Activated naive CD4-positive, alpha-beta T cell treated with anti-CD3 and anti-CD28 coated beads, Interleukin-2, amount 50 U/mL, for 72 hours (primary cell): ENCODE measurements at places on chromosomes 16 and 17.

GRCh38 chr16:19710191-19710908 is 7.7 kb downstream of the KNOP1 start:
- DNase-seq: no peak

- peak; percentile 25 for DNase-seq
Observed at GRCh38 chr17:41692722-41693521, 4.2 kb downstream of the EIF1 start.

DNA sequence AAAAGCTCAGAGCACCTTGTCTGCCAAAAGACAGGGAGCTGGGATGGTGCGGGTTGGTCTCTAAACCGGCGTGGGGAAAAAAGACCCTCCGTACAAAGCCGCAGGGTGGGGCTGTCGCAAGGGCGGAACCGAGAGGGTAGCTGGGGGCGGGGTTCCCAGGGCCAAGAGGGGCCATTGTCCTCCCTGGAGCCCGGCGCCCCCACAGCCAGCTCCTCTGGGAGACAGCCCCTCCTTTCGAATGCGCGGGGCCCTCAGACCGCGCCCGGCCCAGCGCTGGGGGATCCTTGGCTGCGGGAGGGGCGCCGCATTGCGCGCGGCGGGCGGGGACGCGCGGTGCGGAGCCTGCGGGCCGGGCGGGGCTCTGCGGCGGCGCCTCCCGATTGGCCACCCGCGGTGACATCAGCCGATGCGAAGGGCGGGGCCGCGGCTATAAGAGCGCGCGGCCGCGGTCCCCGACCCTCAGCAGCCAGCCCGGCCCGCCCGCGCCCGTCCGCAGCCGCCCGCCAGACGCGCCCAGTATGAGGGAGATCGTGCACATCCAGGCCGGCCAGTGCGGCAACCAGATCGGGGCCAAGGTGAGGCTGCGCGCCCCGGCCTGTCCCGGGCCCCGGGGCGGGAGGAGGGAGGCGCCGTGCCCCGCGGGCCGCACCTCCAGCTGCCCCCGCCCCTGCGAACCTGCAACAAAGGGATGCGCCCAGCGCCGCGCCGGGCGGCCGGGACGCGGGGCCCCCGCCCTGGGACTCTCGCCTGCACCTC is at the start of gene TUBB3:
TUBB3 (plus strand) TSS at position 459 of the 756 bp plus-strand sequence; CDS start at position 519, 60 bp downstream.
- DNase-seq: peak; percentile 71

- no peak for DNase-seq
Observed at GRCh38 chr17:5464717-5465507, 3.9 kb downstream of the DHX33 start.

GRCh38 chr16:16857603-16858283 is 478.8 kb downstream of the NPIPA7 start:
- no peak for DNase-seq

DNA sequence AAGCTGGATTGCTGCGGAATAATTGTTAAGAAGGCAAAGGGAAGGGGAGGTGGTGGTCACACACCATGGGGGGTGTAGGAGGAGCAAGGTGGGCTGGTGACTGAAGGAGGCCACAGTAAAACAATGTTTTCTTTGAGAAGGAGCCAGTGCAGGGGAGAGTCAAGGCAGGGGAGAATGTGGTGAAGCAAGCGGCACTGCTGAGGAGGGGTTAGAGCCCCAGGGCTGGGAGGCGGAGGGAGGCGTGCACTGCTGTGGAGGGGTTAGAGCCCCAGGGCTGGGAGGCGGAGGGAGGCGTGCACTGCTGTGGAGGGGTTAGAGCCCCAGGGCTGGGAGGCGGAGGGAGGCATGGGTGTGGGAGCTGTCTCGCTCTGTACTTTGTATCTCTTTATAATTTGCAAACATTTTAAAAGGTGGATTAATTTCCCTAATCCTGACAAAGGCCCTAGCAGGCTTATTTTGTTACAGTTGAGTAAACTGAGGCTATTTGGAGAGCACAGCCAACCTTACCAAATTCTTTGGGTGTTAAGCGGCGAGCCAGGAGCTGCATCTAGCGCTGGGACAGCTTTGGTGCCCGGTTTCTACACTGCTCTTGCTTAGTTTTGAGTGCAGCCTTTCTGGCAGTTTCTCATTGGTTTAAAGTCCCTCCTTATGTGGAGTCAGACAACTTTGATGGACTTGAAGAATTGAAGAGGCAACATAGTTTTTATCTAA is 20.9 kb downstream of the RPTOR start:
- no peak for DNase-seq

DNA sequence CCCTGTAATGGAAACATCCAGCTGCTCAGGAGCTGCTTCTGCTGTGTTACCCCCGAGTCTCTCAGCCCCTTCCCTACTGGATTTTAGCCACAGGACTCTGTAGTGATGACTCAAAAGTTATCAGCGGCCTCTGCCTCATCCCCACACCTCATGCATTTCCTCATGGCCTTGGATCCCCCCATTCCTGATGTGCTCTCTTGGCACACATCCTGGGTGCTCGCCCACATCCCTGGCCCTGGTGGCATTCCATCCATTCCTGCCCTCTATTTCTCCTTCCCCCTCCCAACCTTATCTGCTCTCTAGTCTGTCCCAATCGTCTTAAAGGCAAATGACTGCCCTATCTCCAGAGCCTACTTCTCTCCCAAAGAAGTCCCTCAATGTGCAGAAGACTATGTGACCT is 24.6 kb downstream of the MARF1 start:
- no peak for DNase-seq

DNA sequence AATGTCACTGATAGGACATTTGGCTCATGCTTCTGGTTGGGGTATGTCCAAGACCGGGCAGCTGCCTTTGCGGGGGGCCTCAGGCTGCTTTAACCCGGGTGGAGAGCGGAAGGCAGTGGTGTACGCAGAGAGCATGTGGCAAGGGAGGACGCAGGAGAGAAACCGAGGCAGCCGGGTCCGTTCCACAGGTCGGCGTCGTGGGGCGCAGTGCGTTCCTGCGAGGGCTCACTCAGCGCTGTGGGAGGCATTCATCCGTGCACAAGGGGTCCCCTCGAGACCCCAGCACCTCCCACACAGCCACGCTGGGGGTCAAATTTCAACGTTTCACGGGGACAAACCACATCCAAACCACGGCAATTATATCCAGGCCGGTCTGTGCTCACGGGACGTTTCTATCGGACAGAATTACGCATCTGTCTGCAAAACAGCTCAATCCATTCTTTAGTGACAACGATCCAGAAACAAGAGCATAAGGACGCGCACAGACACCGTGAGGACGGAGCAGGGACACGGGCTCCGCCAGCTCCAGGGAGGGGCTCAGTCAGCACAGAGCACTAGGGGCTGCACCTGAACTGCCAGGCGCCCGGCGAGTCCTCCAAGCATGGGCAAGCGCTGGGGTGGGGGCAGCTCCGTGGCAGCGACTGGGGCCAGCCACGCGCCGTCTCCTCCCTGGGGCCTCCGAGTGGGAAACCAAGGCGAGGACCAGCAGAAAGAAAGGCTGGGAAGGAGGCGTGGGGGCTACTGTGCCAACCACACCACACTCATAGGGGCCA is 108.4 kb upstream of the METRNL start:
- DNase-seq: no peak

- DNase-seq: no peak
Observed at GRCh38 chr16:84808826-84809225, 11.0 kb upstream of the CRISPLD2 start.

DNA sequence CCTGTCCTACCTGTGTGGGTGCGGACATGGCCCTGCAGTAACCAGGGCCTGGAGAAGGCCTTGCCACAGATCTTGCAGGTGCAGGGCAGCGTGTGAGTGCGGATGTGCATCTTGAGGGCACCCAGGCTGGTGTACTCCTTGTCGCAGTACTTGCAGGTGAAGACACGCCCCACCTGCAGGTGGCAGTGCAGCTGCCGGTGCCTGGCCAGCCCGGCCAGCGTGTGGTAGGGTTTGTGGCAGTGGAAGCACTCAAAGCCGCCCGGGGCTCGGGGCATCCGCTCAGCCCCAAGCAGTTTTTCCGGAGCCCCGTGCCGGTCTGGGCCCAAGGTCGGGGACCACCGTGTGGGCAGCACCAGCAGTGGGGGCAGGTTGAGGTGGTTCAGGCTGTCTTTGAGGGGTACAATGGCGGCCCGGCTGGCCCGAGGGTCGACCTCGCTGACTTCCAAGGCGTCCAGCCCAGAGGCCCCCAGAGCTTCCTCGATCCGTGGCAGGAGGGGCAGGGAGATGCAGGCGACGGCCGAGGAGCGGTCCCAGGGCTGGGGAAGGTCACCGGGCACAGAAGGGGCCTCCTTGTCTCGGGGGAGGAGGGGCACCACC is 5.1 kb downstream of the SNAI3 start:
- DNase-seq: peak; percentile 56

DNA sequence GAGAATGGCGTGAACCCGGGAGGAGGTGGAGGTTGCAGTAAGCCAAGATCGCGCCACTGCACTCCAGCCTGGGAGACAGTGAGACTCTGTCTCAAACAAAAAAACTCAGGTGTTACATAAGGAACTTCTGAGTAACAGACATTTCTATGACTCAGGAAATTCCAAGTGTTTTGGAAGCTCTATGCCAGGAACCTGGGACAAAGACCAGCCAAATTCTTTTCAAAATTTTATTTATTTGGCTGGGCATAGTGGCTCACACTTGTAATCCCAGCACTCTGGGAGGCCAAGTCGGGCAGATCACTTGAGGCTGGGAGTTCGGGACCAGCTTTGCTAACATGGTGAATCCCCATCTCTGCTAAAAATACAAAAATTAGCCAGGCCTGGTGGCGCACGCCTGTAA is 5.2 kb upstream of the SH2B1 start:
- no peak for DNase-seq

DNA sequence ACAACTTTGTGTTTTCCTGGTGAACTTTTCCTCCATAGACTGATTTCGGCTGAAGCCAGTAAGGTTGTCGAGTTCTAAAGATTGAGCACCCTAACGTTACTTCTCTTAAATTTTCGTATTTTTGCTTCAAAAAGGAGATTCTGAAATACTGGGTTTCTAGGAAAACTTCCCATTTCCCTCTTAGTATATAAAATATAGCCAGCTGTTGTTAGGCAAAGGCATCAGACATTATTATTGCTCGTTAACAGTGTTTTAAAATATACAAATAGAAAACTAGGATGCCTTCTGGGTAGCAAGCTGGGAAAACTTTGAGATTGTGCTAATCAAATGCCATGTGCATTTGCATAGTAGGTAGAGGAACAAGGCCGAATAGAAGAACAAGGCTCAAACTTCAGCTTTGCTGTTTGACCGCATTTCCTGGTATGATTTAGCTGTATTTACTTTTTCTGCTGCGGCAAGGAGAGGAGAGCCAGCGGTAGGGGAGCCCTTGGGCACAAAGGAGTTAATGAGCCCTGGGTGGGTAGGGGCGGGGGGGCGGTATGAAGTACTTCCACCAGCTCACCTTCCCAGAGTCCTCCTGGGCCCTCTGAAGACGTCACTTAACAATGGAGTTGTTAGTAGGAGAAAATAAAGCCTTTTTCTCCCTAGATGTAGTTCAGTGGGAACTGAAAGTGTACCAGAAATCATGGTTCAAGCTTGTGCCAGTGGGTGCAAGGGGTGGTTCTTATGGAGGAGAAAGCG is 151.9 kb downstream of the MSI2 start:
- DNase-seq: peak; percentile 13

DNA sequence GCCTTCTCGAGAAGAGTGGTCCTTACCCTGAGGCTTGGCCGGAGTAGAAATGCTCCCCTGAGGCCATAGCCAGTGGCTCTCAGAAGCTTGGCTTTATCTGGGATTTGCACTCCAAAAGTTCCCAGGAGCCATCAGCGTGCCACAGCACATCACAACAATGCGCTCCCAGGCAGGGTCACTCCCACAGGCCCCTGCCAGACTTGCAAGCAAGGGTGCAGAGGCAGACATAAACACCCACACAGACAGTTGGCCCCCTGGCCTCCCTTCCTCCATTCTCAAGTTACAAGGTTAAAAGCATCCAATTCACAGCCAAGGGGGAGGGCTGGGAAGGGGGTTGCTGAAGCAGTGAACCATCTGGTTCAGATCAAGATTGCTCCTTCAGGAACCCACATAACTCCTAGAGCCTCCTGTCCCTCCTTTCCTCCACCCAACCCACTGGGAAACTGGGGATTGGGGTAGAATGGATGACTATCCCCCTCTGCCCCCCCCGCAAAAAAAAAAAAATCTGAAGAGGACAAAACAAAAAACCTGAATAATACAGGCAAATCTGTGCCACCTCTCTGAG is 1.8 kb downstream of the ST3GAL2 start:
- no peak for DNase-seq

- no peak for DNase-seq
Observed at GRCh38 chr16:72878301-72879269, 169.3 kb downstream of the ZFHX3 start.

DNA sequence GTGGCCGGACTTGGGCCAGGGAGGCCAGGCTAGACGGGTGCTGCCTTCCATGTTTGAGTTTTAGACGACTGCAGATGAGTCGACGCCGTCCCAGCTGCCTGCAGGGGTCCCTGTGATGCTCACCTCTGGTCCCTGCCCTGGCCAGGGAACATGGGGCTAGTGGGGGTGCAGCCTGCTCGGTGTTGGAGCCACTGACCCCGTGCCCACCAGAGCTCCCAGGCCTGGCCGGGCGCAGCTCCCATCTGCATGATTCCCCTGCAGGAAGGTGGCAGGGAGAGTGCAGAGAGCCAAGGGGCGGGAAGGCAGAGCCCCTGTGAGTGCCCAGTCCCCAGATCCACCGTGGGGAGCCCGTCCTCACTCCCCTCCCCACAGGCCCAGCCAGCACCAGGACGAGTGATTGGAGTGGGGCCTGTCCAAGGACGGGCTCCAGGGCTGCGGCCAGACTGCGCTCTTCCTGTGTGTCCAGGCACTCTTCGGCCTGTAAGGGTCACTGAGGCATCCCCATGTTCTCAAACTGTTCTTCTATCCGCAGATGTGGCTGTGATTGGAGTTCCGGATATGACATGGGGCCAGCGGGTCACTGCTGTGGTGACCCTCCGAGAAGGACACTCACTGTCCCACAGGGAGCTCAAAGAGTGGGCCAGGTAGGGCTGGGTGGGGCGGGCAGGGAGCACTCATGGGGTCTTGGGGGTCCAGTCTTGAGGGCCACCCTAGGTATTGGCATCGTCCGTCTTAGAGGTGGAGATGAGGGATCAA is 26.0 kb upstream of the CDH15 start:
- DNase-seq: no peak

- DNase-seq: no peak
Observed at GRCh38 chr17:75910699-75911098, 6.0 kb upstream of the MRPL38 start.

DNA sequence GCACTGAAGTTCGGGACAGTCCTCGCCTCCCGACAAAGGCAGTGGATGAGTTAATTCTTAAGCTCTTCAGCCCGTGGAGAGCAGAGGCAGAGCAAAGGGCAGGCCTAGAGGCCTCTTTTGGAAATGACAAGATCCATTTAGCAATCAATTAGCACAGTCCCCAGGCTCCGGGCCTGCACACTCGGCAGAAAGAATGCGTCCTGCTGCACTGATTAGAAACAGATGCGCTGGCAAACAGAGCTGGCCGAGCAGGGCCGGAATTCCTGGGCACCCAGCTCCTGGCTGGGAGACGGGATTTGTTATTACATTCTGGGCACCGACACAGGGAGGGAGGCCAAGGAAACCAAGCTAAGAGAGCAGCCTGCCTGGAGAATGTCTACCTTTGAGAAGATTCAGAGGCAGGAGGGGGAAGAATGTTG is 162.9 kb downstream of the COPRS start:
- no peak for DNase-seq
